ENCODE measurements at places on chromosomes 16 and 17. TPM values are rescaled to one million over a fixed set of nuclear protein-coding genes. Genes with fewer than 3 reads are reported as not detected.

GRCh38 chr17:45228763-45229539, 7.3 kb downstream of the FMNL1 start:
- peaks cover 14% of the 10 kb centered on the region for H3K4me1 ChIP-seq
- H3K27me3 ChIP-seq = no peaks in the 10 kb centered on the region
- H3K4me3 ChIP-seq = no peak overlapping the region
- H3K27ac ChIP-seq = peak overlapping the region; percentile 10

DNA sequence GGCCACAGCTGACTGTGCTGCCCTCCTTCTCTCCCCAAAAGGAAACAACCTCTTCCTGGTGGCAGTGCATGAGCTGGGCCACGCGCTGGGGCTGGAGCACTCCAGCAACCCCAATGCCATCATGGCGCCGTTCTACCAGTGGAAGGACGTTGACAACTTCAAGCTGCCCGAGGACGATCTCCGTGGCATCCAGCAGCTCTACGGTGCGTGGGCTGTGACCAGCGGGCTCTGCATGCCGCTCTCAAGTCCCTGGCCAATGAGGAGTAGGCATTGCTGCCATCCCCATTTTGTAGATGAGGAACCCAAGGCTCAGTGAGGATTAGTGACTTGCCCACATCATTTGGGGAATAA, 14.9 kb downstream of the MMP15 start:
- no peak for DNase-seq
- peaks cover 44% of the 10 kb centered on the region for H3K36me3 ChIP-seq
- H3K4me3 ChIP-seq = no peak overlapping the region
- H3K4me1 ChIP-seq = no peaks in the 10 kb centered on the region
- no peaks in the 10 kb centered on the region for H3K27me3 ChIP-seq
- H3K27ac ChIP-seq = no peak overlapping the region

Gene NOG
- total RNA-seq = not detected

DNA sequence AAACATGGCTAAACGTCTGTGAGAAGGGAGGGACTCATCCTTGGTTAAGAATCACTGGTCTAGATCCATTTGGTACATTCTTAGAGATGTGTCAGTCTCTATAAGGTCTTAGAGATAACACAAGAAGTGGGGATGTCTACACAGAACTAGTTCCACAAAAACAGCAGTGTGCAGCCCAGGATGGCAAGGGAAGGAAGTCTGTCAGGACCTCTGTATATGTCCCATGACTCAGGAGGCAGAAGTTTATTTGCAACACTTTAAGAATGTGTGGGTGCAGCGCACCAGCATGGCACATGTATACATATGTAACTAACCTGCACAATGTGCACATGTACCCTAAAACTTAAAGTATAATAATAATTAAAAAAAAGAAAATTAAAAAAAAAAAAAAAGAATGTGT, 548.5 kb upstream of the SOX9 start:
- no peaks in the 10 kb centered on the region for H3K27me3 ChIP-seq
- H3K27ac ChIP-seq = no peak overlapping the region

GRCh38 chr16:17331071-17331607, 139.6 kb downstream of the XYLT1 start:
- no peaks in the 10 kb centered on the region for H3K27me3 ChIP-seq
- no peak overlapping the region for H3K27ac ChIP-seq
- no peak overlapping the region for H3K4me3 ChIP-seq
- no peaks in the 10 kb centered on the region for H3K4me1 ChIP-seq

Gene ALOX12
- total RNA-seq = not detected

Gene TAOK1
- total RNA-seq = 17.7 TPM

DNA sequence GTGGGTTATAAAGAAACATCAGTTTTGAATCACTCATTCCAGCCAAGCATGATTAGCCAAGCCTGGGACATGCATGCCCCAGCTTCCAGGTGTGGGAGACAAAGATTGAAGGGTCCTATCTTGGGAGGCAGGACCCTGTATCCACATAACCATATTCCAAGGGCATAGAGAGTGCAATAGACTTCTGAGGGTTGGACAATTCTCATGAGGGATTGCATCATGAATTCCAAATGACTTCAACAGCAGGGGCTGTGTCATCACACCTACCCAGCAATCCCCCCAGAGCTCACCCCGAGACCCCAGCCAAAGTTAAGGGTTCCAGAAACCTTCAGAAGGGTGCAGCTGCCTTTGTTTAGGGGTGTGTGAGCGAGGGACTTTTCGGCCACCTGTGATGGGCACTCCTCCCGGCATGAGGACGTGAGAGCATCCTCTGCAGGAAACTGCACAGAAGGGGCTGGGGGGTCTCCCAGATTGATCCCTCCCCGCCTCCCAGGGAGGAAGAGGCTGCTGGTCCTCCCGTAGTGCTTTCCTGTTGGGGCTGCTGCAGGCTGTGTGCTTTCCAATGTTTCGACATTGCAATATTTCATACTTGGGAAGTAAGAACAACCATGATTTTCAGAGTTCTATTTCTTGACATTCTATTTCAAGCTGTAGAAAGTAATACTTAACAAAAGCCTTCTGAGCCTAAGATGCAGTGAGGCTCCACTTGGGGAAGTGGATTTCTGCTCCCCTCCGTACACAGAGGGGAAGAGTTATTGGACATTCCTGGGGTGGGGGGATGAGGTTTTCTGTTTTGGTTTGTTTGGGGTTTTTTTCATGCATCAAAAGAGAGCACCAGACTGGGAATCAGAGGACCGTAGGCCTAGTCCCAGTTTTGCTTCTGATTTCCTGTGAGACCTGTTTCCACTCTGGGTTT, 13.3 kb upstream of the PITPNM3 start:
- H3K27ac ChIP-seq = no peak overlapping the region
- no peaks in the 10 kb centered on the region for H3K36me3 ChIP-seq
- H3K27me3 ChIP-seq = no peaks in the 10 kb centered on the region
- no peak overlapping the region for H3K4me3 ChIP-seq
- no peak for DNase-seq
- no peaks in the 10 kb centered on the region for H3K4me1 ChIP-seq

DNA sequence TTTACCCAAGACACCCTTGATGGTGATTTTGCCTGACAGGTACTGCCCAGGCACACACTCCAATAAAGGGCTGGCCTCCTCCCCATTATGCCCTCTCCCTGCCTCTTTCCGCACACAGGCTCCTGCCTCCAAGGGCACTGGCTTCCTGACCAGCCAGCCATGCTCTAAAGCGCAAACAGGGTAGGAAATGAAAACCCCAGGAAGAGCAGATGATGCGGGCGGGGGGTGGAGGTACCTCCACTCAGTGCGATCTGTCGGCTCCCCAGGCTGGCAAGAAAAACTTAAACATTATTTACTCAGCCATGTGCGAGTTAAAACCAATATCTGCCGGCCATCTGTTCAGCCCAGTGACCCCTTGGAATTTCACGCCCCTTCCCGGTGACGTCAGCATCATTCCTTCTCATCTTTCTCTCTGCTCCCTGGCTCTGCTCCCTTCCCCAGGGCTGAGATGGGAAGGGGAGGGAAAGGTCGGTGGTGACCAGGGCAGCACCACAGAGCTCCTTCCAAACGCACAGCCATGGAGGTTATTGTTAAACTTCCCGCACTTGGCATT, 262.5 kb downstream of the CBLN1 start:
- H3K36me3 ChIP-seq = no peaks in the 10 kb centered on the region
- no peaks in the 10 kb centered on the region for H3K27me3 ChIP-seq
- H3K4me3 ChIP-seq = no peak overlapping the region
- DNase-seq = no peak
- no peak overlapping the region for H3K27ac ChIP-seq

Gene NUDT16L1
- 7.0 TPM for total RNA-seq

Gene TCAP
- total RNA-seq = 0.13 TPM

Gene KREMEN2
- total RNA-seq = 0.32 TPM

GRCh38 chr16:11494029-11494428, 92.7 kb downstream of the LITAF start:
- no peaks in the 10 kb centered on the region for H3K27me3 ChIP-seq
- DNase-seq = no peak
- peaks cover 19% of the 10 kb centered on the region for H3K4me1 ChIP-seq
- no peaks in the 10 kb centered on the region for H3K36me3 ChIP-seq

DNA sequence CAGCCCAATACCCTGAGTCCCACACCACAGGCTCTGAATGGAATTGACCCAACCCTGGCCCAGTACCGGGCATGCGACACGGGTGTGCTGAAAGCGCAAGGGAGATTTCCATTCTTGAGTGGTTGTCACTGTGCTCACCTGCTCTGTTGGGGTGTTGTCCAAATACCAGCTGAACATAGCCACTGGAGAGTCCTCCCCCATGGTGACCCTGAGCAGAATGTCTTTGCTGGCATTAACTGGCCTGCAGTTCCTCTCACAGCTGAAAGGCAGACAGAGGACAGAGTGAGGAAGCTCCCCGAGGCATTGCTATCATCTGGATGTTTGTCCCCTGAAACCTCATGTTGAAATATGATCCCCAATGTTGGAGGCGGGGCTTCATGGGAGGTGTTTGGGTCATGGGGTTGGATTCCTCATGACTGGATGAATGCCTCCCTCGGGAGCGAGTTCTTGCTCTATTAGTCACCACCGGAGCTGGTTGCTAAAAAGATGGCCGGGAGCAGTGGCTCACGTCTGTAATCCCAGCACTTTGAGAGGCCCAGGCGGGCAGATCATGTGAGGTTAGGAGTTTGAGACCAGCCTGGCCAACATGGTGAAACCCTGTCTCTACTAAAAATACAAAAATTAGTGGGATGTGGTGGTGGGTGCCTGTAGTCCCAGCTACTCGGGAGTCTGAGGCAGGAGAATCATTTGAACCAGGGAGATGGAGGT, 57.3 kb upstream of the BCO1 start:
- H3K4me3 ChIP-seq = no peak overlapping the region
- H3K27me3 ChIP-seq = no peaks in the 10 kb centered on the region

Gene ITGB3
- total RNA-seq = 0.69 TPM

Gene SDR42E1
- total RNA-seq = 7.1 TPM

DNA sequence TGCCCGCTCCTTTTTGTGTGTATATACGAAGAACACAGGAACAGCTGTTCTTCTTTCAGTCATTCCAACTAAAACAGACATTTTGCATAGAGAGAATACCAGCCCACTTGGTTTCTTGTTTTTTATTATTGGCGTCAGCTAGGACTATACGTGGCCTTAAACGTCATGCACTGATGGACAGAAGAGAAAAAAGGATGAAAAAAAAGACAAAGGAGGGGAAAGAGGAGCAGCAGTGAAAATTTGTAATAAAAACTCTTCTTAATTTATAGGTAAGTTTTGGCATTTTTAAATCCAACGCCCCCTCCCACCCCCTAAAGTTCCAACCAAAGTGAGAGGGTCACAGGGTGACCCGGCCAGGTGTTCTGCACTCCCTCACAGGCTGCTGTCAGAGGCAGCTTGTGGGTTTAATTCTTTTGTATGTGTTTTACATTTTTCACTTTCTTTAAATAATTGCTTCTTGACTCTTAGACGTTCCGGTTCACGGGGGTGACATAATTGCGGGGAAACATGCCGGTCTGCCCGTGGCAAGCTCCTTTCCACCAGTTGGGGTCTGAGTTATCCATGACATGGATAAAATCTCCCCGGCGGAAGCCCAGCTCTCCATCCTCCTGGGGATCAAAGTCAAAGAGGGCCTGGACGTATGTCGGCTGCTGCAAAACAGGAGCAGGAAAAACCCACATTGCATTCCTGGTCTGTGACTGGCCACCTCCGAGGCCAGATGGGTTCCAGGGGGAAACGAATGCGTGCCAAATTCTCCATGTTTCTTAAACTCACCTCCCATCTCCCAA, 30.9 kb upstream of the SLC25A19 start:
- no peaks in the 10 kb centered on the region for H3K4me1 ChIP-seq
- DNase-seq = no peak
- no peak overlapping the region for H3K27ac ChIP-seq
- H3K4me3 ChIP-seq = no peak overlapping the region
- H3K36me3 ChIP-seq = no peaks in the 10 kb centered on the region
- H3K27me3 ChIP-seq = no peaks in the 10 kb centered on the region

- H3K27me3 ChIP-seq = no peaks in the 10 kb centered on the region
- no peak overlapping the region for H3K27ac ChIP-seq
- no peak for DNase-seq
- H3K4me3 ChIP-seq = no peak overlapping the region
- no peaks in the 10 kb centered on the region for H3K4me1 ChIP-seq
Measured at GRCh38 chr16:48234630-48235029, 9.5 kb upstream of the LONP2 start.

- peaks cover 86% of the 10 kb centered on the region for H3K36me3 ChIP-seq
- H3K27ac ChIP-seq = no peak overlapping the region
- no peaks in the 10 kb centered on the region for H3K4me1 ChIP-seq
- H3K27me3 ChIP-seq = no peaks in the 10 kb centered on the region
- no peak overlapping the region for H3K4me3 ChIP-seq
- DNase-seq = peak; percentile 54
Measured at GRCh38 chr17:17142556-17142955, 63.6 kb downstream of the PLD6 start.

DNA sequence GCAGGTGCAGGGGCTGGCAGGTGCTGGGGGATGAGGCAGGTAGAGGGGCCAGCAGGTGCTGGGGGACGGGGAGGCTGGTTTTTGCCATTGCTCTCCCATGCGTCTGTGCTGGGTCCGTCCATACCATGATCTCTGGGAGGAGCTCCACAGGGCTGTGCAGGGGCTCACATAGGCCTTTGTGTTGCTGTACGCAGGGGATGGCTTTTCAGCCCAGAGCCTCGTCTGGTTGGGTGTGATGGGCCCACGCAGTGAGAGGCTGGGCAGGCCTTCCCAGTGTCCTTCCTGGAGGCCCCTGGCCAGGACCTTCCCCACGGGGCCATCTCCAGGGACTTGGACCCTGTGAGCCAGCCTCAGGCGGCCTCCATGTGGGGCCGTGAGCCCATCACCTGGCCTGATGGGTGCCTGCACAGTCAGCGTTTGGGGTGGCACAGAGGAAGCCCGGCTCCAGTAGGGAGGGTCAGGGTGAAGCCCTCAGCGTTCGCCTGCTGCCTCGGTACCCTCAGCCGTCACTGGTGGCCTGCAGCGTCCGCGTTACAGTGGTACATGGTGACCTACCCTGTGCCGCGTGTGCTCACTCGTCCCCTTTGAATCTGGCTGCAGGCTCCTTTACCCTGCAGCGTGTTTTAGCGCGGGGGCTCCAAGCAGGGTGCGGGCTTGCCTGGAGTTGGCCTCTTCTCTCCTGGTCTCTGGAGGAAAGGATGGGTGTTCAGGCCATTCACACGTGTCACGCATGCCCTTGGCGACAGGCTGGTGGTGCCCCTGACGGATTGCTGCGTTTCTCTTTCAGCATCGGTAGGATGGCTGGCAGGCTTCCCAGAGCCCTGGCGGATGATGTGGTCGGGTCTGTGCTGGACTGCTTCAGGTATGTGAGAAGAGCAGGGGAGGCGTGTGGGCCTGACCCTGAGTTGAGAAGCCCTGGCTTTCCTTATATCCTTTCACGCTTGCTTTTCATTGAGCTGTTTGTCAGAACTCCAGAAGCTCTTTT, 30.6 kb downstream of the ZNF750 start:
- DNase-seq = no peak
- no peaks in the 10 kb centered on the region for H3K4me1 ChIP-seq
- no peaks in the 10 kb centered on the region for H3K36me3 ChIP-seq
- no peak overlapping the region for H3K4me3 ChIP-seq

GRCh38 chr16:48607056-48607825, 2.7 kb downstream of the N4BP1 start:
- H3K4me1 ChIP-seq = peaks cover 23% of the 10 kb centered on the region
- DNase-seq = peak; percentile 54
- no peak overlapping the region for H3K27ac ChIP-seq
- H3K27me3 ChIP-seq = no peaks in the 10 kb centered on the region
- no peak overlapping the region for H3K4me3 ChIP-seq
